ENCODE measurements at places on chromosomes 12 and 14.
A peak's percentile ranks its signal among the peaks of the same experiment; 100 is the strongest.

GRCh38 chr12:121365416-121366062 lies 13.3 kb upstream of the ANAPC5 start:
- DNase-seq, result no peak

DNA sequence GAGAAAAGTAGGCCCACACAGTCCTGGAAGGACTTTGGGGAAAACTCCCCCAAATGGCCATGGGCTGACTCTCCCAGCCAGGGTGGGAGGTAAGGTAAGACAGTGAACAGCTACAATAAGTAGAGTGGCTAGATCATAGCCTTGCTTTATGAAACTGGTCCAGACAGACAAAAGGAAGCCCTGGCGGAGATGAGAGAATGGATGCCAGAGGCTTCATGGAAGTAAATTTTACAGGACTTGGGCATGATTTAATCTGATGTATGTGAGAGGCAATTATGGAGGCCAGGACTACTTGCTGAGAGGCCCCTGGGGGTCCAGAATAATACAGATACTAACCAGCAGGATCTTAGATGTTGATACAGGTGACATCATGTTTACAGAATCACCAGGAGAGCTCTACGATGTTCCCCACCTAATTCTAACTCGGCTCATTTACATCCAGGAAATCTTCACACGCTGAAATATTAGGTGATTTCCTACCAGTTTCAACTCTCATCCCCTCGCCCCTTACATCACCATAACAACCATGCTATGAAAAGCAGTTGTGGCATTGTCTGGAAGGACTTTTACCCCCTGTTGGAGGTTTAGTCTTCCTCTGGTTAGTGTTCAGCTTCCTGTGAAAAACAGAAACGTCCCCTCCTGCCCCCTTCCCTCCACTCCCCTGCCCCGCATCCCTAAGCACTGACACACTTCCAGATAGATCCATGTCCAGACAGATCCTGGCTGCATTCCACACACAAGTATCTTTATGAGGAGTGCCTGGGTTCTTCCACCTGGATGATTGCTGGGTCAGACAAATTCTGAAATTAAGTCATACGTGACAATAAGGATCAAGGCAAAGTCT lies 39.5 kb upstream of the NT5DC3 start:
- DNase-seq, result no peak

DNA sequence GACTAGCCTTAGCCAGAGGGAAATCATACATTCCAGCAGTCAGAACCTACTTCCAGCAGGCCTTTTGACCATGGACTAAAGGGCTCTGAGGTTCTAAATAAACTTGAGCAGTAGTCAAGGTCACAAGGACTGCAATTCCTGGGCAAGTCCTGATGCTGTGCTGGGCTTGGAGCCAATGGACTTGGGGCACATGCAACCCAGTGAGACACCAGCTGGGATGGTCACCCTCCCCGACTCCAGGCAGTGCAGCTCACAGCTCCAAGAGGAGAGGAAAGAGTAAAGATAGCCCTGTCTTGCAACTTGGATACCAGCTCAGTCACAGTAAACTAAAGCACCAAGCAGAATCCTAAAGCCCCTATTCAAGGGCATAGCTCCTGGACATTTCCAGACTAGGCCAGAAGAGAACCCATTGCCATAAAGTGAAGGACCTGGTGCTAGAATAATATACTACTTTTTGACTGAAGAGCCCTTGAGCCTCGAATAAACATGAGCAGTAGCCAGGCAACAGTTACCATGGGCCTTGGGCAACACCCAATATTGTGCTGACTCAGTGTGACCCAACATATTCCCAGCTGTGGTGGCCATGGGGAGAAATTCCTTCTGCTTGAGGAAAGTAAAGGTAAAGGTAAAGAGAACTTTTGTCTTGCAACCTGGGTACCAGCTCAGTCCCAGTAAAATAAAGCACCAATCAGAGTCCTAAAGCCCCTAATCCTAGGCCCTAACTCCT lies 226.2 kb upstream of the CLEC14A start:
- DNase-seq, result no peak

GRCh38 chr14:82719617-82720016 lies 1186.0 kb upstream of the SEL1L start:
- no peak for DNase-seq

DNA sequence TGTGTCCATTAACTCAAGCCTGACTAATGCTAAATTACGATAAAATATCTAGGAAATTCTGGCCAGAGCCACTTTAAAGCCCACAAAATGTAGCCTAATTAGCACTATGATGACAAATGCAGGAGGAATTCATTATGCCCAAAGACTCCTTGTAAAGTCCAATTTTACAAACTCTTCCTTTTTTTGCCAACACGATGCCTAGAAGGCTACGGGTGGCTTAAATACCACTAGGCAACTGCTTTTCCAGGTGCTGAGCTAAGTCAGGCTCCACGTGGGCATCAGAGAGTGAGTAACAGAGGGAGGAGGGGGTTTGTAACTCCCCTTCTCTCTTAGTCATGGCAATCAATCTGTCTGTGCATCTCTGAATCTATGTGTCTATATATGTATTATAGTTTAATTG lies 172.4 kb upstream of the NTF3 start:
- no peak for DNase-seq

- no peak for DNase-seq
Measured at GRCh38 chr12:127292736-127293135, 974.2 kb upstream of the TMEM132C start.

DNA sequence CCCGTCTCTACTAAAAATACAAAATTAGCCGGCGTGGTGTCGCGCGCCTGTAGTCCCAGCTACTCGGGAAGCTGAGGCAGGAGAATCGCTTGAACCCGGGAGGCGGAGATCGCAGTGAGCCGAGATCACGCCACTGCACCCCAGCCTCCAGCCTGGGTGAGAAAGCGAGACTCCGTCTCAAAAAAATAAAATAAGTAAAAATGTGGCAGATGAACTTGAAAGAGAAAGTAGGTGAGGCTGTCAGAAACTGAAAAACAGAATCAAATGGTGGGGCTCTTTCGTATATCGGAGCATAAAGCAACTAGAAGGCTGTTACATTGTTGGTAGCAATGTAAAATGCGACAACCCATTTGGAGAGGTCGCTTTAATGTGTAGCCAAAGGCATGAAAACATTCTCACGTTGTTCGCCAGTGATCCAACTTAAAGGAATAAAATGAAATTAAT lies 767 bp upstream of the CCNT1 start:
- peak; percentile 34 for DNase-seq

DNA sequence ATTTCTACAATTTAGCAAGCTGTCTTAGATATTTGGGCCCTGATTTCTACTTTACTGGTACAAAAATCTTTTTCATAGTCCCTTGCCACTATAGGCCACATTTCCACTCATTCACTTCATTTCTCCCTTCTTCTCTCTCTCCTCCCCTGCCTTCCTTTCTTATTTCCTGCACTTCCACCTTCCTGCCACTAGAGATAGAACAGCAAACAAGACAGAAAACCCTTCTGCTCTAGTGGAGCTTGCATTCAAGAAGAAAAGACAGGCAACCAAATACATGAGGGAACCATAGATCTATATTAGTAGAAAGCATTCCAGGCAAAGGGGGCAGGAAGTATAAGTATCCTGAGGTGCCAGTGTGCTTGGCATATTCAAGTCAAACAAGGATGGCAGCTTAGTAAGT lies 623.5 kb downstream of the FLRT2 start:
- no peak for DNase-seq

DNA sequence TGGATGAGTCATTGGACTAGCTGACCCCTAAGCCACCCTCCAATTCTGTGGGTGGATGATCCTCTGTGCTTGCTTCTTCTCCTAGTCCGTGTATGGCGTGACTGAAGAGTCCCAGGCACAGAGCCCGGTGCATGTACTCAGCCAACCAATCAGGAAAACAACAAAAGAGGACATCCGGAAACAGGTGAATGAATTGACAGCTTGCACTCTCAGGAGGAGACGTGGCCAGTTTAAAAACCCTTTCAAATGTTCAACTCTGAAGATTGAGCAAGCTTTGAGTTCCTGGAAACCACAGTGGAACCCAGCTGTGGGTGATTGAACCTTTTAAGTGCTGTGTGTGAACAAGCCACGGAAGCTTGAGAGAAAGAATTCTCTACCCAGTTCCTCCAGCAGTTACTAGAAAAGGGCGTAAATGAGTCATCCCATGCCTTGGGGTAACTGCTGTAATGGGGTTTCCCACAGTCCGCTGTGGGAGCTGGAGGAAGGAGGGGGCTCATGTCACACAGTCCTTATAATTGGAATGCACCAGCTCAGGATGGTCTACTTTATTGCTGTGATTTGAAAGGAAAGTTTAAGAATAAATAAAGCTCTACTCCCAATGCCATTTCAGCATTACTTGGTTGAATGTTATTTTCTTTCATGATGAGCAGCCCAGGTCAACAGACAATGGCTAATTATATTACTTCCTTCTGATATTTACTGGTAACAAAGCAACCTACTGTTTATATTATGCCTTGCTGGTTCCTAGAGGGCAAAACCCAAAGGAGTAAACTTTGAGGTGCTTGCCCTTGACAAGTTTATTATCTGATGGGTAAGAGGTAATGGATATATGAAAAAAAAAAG lies 417.0 kb downstream of the DPF3 start:
- peak; percentile 92 for DNase-seq

DNA sequence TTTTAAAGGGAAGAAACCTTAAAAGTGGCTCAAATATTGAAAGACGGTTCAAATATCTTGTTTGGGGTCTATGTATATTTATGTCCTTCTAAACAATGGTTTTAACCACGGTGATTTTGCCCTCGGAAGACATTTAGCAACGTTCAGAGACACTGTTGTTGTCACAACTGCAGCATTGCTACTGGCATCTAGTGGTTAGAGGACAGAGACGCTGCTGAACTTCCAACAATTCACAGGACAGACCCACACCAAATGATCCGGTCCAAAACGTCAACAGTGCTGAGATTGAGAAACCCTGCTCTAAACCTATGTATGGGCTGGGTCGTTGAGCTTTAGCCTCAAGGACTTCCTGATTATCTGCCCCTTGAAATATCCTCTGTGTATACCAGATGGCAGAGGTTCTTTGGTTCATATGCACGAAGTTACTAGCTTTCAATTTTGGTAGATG lies 1.7 kb downstream of the ANGEL1 start:
- DNase-seq, result peak; percentile 77

DNA sequence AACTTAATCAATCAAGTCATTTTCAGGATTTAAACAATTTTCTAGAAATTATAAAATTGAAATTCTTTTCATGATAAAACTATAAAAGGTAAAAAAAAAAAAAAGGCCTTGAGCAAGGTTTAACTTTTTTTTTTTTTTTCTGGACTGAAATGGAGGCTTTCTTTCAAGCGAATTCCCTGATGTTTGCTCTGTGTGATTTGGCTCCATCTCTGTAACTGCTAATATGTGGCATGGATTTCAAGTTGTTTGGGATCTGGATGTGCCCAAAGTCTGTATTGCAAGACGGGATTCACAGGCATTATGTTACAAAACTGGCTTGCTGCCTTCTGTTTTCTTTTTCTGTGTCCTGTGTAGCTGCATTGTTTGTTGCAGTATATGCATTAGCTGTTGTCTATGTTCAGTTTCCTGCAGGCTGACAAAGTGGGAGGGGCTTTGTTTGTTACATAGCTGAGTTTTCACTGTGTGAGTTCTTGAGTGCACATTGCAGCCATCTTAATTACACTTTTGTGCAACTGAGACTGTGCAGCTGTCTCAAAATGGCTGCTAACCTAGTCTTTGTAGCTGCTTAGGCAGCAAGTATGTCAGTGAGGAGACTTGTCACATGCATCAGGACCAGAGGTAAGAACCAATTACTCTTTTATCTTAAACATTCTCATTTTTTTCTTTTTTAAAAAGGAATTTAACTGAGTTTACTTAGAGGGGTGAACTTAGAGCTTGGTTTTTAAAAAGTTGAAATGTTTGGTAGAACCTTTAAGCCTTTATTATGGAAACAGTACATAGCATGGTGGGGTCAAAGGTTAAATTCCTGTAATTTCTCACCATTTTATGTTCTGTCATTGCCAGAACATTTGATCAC lies 19.5 kb downstream of the ATF7IP start:
- peak; percentile 66 for DNase-seq
